ENCODE measurements at places on chromosomes 2 and 18. TPM values are rescaled to one million over a fixed set of nuclear protein-coding genes. Genes with fewer than 3 reads are reported as not detected.

DNA sequence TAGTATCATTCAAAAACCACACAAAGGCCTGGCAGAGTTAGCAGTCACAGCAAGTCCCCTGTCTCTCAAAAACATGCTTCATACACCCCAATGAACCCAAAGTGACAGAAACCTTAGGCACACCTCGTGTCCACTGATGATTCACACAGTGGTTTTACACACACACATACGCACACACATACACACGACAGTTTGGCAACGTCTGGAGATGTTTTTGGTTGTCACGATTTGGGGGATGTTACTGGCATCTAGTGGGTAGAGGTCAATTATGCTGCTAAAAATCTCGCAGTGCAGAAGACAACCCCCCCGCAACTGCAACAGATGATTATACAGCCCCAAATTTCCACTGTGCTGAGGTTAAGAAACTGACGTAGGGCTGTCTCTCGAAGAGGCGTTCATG is 72.9 kb upstream of the PARD3B start:
- H3K36me3 ChIP-seq: no peaks in the 10 kb centered on the region
- DNase-seq: no peak
- peaks cover 3% of the 10 kb centered on the region for H3K27me3 ChIP-seq
- H3K4me3 ChIP-seq: no peak overlapping the region
- no peaks in the 10 kb centered on the region for H3K4me1 ChIP-seq
- no peak overlapping the region for H3K27ac ChIP-seq

- H3K4me1 ChIP-seq: peaks cover 36% of the 10 kb centered on the region
- no peak for DNase-seq
- H3K36me3 ChIP-seq: peaks cover 22% of the 10 kb centered on the region
- H3K4me3 ChIP-seq: no peak overlapping the region
- H3K27ac ChIP-seq: no peak overlapping the region
- H3K27me3 ChIP-seq: no peaks in the 10 kb centered on the region
These were observed 157.7 kb upstream of the ZFP36L2 start for GRCh38 chr2:43384143-43384542.

DNA sequence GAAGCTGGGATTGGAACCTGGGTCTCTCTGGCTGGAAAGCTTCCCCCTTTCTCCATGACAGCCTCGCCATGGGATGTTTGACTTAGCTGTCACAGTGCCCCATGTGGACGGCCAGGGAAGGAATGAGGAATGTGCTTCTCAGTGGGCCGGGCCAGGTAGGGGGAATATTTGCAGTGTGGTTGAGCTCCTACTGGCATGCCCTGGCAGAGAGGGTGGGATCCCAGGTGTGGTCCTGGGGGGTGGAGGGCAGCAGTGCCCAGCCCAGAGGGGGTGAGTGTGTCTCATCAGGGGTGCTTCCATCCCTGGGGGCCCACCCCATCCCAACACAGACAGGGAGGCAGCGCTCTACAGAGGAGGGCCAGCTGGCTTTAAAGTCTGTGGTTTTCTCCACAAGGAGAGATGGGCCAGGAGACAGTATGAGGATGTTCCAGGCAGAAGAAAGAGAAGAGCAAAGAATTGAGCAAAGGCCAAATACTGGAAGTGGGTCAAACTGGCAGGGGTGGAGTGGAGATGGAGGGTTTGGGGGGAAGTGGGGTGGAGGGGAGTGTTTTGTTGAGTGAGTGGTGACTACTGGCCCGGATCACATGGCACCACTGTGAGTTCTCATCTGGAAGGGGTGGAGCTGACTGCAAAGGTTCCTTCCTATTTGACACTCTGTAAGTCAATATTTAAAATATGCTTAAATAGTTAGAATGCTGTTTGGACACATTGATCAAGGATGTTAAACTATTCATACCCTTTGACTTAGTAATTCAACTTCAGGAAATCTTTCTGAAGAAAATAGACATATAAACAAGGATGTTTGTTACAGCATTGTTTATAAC is 94.0 kb downstream of the MYCN start:
- no peaks in the 10 kb centered on the region for H3K27me3 ChIP-seq
- H3K27ac ChIP-seq: no peak overlapping the region
- no peak overlapping the region for H3K4me3 ChIP-seq
- H3K4me1 ChIP-seq: no peaks in the 10 kb centered on the region
- H3K36me3 ChIP-seq: no peaks in the 10 kb centered on the region
- no peak for DNase-seq

DNA sequence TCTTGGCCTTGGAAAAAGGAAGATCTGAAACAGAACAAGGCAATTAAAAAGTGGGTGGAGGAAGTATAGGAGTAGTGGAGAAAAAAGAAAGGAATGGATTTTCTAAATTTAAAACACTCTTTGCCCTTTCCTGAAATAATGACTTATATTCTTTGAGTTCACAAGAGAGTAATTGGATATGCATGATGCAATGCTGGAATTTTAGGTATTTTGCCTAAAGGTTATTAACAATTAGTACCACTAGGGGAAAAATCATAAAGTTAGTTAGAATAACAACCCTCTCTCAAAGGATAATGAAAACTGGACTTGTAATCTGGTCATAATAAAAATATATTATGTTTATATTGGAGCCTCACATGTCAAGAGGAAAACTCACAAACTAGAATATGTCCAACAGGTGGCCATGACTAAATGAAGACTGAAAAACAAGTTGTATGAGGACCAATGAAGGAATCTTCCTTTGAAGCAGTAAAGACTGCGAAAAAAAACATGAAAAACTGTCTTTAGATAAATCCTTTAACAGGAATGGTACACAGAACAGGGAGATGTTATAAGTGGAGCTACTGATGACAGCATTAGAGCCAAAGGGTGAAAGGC is 281.8 kb downstream of the NCKAP5 start:
- DNase-seq: no peak
- H3K4me1 ChIP-seq: no peaks in the 10 kb centered on the region
- no peak overlapping the region for H3K4me3 ChIP-seq
- H3K36me3 ChIP-seq: no peaks in the 10 kb centered on the region

- DNase-seq: no peak
- H3K4me3 ChIP-seq: no peak overlapping the region
- H3K4me1 ChIP-seq: no peaks in the 10 kb centered on the region
- H3K27ac ChIP-seq: no peak overlapping the region
- no peaks in the 10 kb centered on the region for H3K27me3 ChIP-seq
These were observed 267.3 kb downstream of the SPAG16 start for GRCh38 chr2:213551526-213551925.

DNA sequence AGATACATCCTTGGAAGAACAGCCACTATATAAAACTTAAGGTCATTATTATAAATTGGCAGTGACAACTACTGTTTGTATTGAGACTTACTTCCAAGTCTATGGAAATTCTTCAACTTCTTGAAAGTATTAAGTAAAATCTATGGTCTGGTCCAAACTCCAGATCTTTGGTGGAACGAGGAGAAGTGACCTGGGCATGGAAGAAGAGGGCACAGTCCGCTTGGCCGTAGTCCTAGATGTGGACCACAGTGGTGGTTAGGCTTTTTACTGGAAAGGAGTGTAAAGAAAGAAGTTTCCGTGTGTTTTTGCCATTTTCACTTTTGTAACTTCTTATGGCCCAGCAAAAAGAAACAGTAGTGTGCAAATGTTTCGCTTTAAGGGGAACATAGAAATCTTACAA is 9.8 kb downstream of the RAB12 start:
- H3K4me3 ChIP-seq: no peak overlapping the region
- DNase-seq: no peak
- no peaks in the 10 kb centered on the region for H3K27me3 ChIP-seq
- peaks cover 57% of the 10 kb centered on the region for H3K36me3 ChIP-seq

GRCh38 chr2:9944330-9944758 is 7.1 kb upstream of the GRHL1 start:
- no peak overlapping the region for H3K4me3 ChIP-seq
- H3K4me1 ChIP-seq: peaks cover 5% of the 10 kb centered on the region
- no peaks in the 10 kb centered on the region for H3K36me3 ChIP-seq
- peaks cover 37% of the 10 kb centered on the region for H3K27me3 ChIP-seq

- no peak for DNase-seq
- H3K27me3 ChIP-seq: peaks cover 37% of the 10 kb centered on the region
- no peaks in the 10 kb centered on the region for H3K36me3 ChIP-seq
- H3K4me3 ChIP-seq: no peak overlapping the region
- peaks cover 6% of the 10 kb centered on the region for H3K4me1 ChIP-seq
These were observed 778 bp downstream of the MFSD2B start for GRCh38 chr2:24010477-24011249.

DNA sequence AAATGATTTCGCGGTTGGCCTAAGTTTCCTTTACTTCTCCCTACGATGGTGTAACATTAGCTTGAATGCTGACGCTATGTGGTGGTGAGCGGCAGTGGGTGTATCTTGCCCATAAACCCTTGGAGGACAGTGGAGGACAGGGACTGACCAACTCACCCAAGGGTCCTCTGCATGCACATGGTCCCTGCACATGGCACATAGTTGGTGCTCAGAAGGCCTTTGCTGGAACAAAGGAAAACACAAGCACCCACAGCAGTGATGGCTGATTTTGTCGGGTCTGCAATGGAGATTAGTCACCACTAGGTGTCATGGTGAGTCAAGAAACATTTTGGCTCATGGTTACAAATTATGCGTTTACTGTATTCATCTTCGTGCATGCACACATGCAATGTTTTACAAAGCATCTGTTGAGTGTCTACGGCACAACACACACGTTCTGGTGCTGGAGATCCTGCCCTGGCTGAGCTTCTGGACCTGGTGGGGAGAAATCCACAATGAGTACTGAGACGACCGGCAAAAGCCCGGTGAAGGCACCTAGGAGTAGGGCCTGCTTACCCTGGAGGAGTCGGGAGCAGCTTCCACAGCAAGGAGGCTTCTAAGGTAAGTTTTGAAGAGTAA is 44.0 kb downstream of the PDCL3 start:
- no peak overlapping the region for H3K4me3 ChIP-seq
- no peak overlapping the region for H3K27ac ChIP-seq
- no peaks in the 10 kb centered on the region for H3K36me3 ChIP-seq

- no peaks in the 10 kb centered on the region for H3K36me3 ChIP-seq
- H3K27me3 ChIP-seq: peaks cover 14% of the 10 kb centered on the region
- H3K4me1 ChIP-seq: peaks cover 8% of the 10 kb centered on the region
- no peak for DNase-seq
These were observed 163.8 kb upstream of the STK17B start for GRCh38 chr2:196335221-196335634.

DNA sequence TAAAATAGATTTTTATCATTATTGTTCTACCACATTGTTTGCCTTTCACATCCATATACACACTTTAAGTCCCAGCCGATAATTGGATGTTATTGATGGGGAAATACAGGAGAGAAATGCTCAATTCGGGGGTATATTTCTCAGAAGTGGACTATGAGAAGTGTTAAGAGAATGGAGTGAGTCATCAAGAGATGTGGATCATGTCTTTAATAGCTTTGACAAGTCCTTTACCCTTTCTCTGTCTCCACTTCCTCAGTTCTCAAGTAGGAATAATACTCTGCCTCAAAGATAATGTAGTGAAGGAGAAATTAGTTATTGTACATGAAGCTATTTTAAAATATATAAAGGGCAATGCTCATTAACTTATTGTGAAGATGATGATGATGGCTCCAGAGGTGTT is 1017.6 kb upstream of the PIK3C3 start:
- H3K27ac ChIP-seq: no peak overlapping the region
- no peaks in the 10 kb centered on the region for H3K4me1 ChIP-seq
- DNase-seq: no peak
- no peaks in the 10 kb centered on the region for H3K27me3 ChIP-seq

GRCh38 chr2:172865422-172865821 is 129.8 kb downstream of the RAPGEF4 start:
- H3K4me3 ChIP-seq: no peak overlapping the region
- H3K4me1 ChIP-seq: no peaks in the 10 kb centered on the region
- DNase-seq: no peak
- peaks cover 22% of the 10 kb centered on the region for H3K27me3 ChIP-seq
- H3K27ac ChIP-seq: no peak overlapping the region
- no peaks in the 10 kb centered on the region for H3K36me3 ChIP-seq

GRCh38 chr18:22185273-22185672 is 15.9 kb downstream of the GATA6 start:
- DNase-seq: no peak
- H3K36me3 ChIP-seq: no peaks in the 10 kb centered on the region
- no peaks in the 10 kb centered on the region for H3K27me3 ChIP-seq
- H3K27ac ChIP-seq: no peak overlapping the region

GRCh38 chr2:159907909-159908308 is 109.9 kb upstream of the CD302 start:
- H3K4me3 ChIP-seq: no peak overlapping the region
- H3K27me3 ChIP-seq: no peaks in the 10 kb centered on the region
- no peak for DNase-seq
- peaks cover 19% of the 10 kb centered on the region for H3K4me1 ChIP-seq

GRCh38 chr2:72132981-72133720 is 14.5 kb downstream of the CYP26B1 start:
- no peaks in the 10 kb centered on the region for H3K27me3 ChIP-seq
- H3K36me3 ChIP-seq: no peaks in the 10 kb centered on the region
- H3K4me1 ChIP-seq: no peaks in the 10 kb centered on the region
- no peak overlapping the region for H3K27ac ChIP-seq

DNA sequence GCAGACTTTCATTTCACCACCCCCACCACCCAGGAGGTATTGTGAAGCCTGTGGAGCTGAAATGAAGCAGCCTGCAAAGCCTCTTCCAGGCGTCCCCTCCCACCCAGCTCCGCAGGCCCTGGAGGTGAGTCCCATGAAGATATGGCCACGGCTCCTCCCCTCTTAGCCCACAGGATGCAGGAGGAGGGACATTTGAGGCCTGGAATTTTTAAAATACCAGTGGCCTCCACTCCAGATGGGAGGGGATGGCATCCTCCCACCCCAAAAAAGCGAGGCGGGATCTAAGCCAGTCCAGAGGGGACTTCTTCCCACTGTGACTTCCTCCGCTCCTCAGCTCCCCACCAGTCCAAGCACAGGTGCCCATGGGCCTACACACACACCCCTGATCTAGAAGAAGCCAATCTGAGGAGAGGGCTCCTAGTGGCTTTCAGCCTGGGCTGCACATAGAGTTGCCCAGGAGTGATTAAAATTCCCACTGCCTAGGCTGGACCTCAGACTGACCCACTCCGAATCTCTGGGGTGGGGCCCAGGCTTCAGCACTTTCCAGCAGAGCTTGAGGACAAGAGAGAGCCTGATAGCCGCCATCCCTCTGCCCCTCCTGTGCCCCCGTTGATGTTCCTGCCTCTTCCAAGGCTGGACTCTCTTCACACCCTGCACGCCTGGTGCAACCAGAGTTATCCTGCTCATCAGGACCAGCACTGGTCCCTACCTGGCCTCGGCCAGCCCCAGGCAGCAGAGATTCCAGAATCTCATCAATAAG is 206.9 kb downstream of the TNS1 start:
- H3K27ac ChIP-seq: no peak overlapping the region
- no peaks in the 10 kb centered on the region for H3K36me3 ChIP-seq
- no peaks in the 10 kb centered on the region for H3K27me3 ChIP-seq
- H3K4me3 ChIP-seq: no peak overlapping the region
- H3K4me1 ChIP-seq: peaks cover 10% of the 10 kb centered on the region

GRCh38 chr2:189536830-189537229 is 43.8 kb downstream of the SLC40A1 start:
- peaks cover 8% of the 10 kb centered on the region for H3K27me3 ChIP-seq
- no peaks in the 10 kb centered on the region for H3K36me3 ChIP-seq
- H3K4me1 ChIP-seq: no peaks in the 10 kb centered on the region
- DNase-seq: no peak
- H3K4me3 ChIP-seq: no peak overlapping the region

GRCh38 chr2:831622-832021 is 119.0 kb upstream of the SNTG2 start:
- H3K4me1 ChIP-seq: no peaks in the 10 kb centered on the region
- peaks cover 2% of the 10 kb centered on the region for H3K27me3 ChIP-seq
- no peak overlapping the region for H3K27ac ChIP-seq
- no peak for DNase-seq
- no peaks in the 10 kb centered on the region for H3K36me3 ChIP-seq

STPG4 gene
- total RNA-seq: 0.13 TPM

GAD1 gene
- total RNA-seq: 1.5 TPM

FAM237A gene
- not detected for total RNA-seq

GKN2 gene
- total RNA-seq: not detected

DRC1 gene
- total RNA-seq: not detected

CBLN2 gene
- not detected for total RNA-seq

PSMD14 gene
- 70.9 TPM for total RNA-seq

DOCK10 gene
- total RNA-seq: 239 TPM

TUBB8B gene
- total RNA-seq: not detected

ANKRD23 gene
- total RNA-seq: 16.9 TPM

KHK gene
- 5.6 TPM for total RNA-seq

Measured in activated CD4-positive, alpha-beta memory T cell treated with anti-CD3 and anti-CD28 coated beads, Interleukin-2, amount 10 ng/mL, durations not matched to agents 7 days and 5 days (primary cell).